Tibial nerve (tissue), 4 donors: ENCODE measurements at places on chromosomes 16 and 17. TPM values are rescaled to one million over a fixed set of nuclear protein-coding genes. Genes with fewer than 3 reads are reported as not detected.

DNA sequence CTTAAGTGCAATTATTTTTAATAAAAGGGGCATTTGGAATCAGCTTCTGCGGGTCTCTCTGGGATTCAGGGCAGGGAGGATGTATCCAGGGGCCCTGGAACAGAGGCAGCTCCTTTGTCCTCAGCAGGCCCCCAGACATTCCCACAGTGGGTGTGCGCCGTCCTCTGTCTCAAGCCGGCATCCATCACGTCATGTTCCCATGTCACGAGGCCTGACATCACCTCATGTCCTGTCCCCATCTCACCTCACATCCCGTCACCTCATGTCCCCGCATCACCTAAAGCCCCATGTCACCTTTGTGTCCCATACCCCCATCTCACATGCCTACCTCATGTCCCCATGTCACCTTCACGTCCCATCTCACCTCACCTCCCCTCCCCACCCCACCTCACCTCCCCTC, 18.5 kb downstream of the GAA start:
- no peak for DNase-seq

DNA sequence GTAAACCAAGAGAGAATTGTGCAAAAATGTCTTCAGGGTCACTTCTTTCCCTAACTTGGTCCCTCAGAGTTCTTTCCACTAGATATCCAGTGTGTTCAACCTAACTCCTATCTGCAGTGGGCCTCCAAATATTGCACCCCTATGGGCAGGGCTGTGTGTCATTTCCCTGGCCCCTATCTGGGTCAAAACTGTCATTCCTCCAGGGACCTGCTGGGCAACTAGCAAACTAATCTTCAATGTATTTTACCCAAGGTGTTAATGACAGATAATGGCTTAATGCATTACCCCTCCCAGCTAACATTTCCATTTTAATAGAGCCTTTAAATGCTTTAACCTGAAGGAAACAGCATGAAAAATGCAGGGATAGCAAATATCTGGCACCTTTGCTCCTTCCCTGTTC, 25.8 kb upstream of the SKAP1 start:
- DNase-seq = no peak

DNA sequence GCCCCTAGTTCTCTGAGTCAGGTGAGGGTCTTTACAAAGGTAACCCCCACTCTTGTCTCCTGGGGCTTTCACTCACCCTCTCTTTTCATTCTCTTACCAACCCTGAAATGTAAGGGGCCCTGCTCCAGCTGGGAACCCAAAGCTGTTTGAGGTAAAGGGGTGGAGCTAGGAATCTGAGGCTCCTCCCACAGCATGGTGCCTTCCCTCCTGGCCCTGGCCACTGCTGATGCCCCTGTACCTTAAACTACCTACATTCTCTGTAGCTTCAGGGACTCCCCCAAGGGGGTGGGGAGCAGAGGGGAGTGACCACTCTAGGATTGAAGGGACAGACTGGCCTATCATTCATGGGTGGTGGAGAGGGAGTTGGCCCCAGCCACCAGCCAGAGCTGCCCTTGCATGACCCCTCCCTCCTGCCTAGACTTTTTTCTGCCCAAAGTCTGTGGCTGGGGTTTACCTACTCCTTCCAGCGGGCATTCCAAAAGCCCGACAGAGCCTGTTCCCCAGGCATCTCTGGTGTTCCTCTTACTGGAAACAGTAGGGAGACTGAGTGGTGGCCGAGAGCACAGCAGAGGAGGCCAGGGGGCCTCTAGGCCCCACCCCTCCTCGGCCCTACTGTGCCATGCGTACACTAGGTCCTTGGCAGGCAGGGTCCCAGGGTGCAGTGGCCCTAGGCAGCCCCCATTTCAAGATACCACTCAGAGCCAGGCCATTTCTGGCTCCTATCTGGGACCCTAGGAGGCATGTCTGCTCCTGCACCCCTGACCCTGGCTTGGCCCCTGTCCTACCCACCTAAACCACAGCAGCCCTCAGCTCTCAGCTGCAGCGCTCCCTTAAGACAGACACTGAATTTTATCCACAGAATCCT, 9.5 kb downstream of the DOK4 start:
- no peak for DNase-seq

DNA sequence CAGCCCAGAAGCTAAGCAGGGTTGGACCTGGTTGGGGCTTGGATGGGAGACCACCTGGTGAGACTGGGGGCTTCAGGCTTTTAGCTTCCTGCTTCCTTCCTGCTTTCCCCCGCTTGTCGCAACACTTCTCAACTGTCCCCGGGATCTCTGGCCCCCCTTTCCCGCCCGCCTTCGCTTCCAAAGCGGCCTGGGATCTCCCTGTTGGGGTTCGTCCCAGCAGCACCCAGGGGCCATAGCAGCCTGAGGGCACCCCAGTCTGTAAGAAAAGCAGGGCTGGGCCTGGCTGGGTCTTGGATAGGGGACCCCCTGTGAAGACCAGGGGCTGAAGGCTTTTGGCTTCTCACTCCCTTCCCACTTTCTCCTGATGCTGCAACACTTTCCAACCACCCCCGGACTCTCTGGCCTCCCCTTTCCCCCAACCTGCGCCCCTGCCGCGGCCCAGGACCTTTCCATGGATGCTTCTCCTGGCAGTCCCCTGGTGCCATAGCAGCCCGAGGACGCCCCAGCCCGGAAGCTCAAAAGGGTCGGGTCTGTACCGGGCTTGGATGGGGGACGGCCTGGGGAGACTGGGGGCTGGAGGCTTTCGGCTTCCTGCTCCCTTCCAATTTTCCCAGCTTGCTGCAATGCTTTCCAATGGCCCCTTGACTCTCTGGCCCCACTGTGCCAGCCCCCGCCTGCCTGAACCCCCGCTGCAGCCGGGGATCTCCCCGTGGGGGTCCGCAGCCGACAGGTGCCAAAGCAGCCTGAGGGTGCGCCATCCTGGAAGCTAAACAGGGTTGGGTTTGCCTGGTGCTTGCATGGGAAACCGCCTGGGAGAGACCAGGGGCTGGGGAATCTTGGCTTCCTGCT, 2276.2 kb downstream of the TP53TG3F start:
- DNase-seq = no peak

GRCh38 chr16:50197582-50197981, 44.5 kb downstream of the TENT4B start:
- DNase-seq = no peak

DNA sequence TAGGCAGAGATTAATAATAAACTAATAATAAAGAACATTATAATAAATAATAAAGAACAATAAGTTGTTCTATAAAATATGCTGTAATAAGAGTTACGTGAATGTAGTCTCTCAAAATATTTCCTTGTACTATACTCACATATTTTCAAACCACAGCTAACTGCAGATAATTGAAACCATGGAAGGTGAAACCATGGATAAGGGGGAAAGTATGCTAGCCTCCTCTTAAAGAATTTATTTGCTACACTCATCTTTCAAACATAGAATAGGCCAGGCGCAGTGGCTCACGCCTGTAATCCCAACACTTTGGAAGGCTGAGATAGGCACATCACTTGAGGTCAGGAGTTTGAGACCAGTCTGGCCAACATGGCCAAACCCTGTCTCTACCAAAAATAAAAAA, 18.5 kb downstream of the CYTH1 start:
- DNase-seq = no peak

DNA sequence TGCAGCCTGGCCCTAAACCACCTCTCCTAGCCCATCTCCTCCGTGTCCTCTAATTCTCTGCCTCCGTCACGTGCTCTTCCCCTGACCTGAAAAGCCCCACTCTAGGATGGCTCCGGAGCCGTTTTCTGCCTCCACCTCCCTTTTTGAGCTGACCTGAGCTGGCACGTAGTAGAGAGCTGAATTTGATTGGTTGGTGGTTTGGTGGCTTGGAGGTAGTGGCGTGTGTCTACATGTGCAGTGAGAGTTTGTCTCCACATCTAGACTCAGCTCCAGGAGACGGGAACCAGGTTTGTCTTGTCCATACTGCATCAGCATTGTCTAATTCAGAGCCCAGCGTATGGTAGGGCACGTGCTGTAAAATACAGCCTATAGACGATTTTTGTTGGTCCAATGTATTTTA, 3.0 kb downstream of the SBK1 start:
- no peak for DNase-seq

- DNase-seq = no peak
These were observed 45.5 kb upstream of the LRRC37A3 start for GRCh38 chr17:64964796-64965195.

IL21R gene
- total RNA-seq = 0.21 TPM

SULT1A4 gene
- total RNA-seq = 14.4 TPM

CBX2 gene
- 5.9 TPM for total RNA-seq

NETO2 gene
- 0.78 TPM for total RNA-seq
